Left lung (tissue), 14 donors: ENCODE measurements at places on chromosomes 5 and 9. TPM values are rescaled to one million over a fixed set of nuclear protein-coding genes. Genes with fewer than 3 reads are reported as not detected.

- no peak for DNase-seq
Observed at GRCh38 chr5:132050661-132051552, 9.5 kb upstream of the IL3 start.

DNA sequence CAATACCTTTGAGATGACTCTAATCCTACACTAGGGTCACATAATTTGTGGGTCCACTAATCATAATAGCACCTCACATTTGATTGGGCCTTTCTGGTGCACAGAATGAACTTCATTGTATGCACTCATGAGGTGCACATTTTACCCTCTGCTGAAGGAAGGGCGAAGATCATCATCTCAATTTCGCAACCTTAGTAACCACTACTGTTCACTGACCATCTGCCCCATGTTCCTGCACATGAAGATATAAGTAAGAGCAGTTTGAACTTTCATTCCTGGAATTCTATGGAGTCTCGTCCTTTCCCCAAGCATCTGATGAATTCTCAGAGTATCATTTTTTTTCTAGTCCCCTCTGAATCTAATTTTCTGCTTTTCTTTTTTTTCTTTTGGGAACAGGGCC lies 21.2 kb downstream of the GAS1 start:
- no peak for DNase-seq

DNA sequence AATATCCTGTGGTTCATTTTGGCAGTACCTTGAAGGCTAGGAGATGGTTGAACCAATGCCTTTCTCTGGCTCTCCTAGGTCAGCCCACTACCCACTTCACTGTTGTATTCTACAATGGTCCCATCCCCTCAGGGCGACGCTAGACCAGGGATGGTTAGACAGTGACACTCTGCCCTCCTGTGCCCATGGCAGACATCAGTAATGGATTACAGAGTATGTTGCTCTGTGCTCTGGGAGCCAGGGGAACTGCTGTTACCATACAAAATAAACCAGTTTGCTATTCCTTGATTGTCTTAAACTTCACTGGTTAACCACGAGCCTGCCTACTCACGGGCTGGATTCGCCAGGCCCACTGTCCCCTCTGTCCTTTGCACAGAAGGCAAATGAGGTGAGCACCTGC lies 33.7 kb downstream of the NCS1 start:
- DNase-seq = no peak

The BAAT gene
- 18.6 TPM for total RNA-seq

GRCh38 chr5:172626031-172626581 lies 15.0 kb upstream of the NEURL1B start:
- DNase-seq = no peak

DNA sequence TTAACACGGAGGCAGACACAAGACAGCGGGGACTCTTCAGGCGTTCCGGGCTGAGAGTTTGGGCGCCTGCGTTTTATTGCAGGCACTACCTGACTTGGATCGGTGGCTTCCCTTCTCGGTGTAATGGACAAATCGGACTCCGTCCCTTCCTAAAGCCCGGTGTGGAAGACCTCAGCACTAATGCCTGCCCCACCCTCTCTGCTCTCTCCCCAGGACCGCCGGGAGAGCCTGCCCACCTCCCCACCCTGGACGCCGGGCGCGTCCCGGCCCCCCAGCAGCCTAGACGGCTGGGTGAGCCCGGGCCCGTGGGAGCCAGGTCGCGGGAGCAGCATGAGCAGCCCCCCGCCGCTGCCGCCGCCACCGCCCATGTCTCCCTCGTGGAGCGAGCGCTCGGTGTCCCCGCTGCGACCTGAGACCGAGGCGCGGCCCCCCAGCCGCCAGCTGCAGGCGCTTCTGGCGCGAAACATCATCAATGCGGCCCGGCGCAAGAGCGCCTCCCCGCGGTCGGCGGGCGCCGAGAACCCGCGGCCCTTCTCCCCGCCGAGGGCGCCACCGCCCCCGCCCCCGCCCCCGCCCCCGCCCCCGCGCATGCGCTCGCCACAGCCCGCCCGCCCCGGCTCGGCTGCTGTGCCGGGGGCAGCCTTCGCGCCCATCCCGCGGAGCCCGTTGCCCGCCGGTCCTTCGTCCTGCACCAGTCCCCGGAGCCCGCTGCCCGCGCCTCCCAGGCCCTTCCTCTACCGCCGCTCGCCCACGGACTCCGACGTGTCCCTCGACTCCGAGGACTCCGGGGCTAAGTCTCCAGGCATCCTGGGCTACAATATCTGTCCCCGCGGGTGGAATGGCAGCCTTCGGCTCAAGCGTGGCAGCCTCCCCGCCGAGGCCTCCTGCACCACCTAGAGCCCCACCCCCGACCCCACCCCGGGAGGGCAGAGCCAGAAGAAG lies 4.6 kb upstream of the MYOZ3 start:
- peak; percentile 91 for DNase-seq

GRCh38 chr5:118863345-118863744 lies 125.0 kb downstream of the DTWD2 start:
- DNase-seq = no peak

The MEIKIN gene
- total RNA-seq = 0.85 TPM

- no peak for DNase-seq
Observed at GRCh38 chr5:76111477-76112174, 28.4 kb downstream of the SV2C start.

DNA sequence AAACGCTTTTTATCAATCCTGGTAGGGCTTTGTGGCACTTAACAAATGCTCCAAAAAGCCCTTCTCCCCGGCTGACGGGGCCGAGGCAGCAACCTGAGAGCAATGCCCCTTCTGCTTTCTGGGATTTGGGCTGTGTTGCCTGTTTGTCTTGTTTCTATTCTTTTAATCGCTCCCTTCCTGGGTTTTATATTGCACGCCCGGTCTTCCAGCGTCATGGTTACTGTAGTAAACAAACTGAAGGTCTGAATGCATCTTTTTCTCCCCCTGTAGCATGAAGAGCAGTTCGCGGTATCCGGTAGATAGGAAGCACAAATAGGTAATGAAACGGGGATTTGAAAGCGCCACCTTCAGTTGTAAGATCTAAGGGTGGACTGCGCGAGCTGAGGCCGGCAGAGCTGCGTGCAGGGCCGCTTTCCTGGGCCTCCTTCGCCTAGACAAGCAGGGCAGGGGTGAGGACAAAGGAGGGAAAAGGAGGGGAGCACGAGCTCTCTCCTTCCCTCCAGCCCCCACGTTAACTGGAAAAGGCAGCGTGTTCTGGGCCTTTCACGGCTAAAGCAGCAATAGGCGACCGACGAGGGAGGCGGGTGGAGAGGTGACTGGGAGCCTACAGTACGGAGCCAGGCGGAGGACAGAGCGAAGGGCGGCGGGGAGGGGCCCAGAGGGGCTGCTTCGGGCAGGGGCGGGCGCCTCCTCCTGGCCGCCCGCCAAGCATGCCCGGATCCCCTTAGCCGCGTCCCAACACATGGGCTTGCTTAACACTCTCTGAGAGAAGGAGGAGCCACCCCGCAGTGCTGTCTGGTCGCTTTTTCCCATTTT lies 49.3 kb upstream of the ZNF366 start:
- peak; percentile 82 for DNase-seq

GRCh38 chr5:18970000-18970399 lies 1018.0 kb downstream of the CDH18 start:
- DNase-seq = no peak

The SHISAL2B gene
- total RNA-seq = not detected

DNA sequence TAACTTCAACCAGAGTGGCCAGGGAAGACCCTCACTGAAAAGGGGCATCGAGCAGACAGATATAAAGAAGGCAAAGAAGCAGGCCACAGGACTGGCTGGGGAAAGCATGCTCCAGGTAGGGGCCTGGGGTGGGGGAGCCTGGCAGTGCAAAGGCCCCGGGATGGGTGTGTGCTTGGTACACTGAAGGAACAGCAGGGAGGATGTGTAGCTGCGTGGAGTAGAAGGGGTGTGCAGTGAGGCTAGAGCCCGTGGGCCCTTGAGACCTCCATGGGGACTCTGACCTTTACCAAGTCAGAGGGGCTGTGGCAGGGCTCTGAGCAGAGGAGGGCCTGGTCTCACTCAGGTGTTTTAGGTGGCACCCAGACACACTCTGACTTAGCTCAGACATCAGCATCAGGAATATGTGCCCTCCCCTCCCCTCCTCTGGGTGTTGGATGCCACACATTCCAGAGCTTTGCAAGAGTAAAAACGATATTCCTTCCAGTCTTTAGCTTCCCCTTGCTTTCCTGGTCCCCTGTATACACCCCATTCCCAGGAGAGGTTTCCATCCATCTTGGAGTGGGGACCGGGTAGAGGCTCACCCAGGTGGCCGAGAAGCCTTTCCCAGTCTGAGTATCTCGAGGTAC lies 7.6 kb downstream of the TRIM7 start:
- no peak for DNase-seq

The MYMK gene
- total RNA-seq = not detected

The ANKRD18B gene
- 1.3 TPM for total RNA-seq

The PCDHB16 gene
- 1.8 TPM for total RNA-seq

DNA sequence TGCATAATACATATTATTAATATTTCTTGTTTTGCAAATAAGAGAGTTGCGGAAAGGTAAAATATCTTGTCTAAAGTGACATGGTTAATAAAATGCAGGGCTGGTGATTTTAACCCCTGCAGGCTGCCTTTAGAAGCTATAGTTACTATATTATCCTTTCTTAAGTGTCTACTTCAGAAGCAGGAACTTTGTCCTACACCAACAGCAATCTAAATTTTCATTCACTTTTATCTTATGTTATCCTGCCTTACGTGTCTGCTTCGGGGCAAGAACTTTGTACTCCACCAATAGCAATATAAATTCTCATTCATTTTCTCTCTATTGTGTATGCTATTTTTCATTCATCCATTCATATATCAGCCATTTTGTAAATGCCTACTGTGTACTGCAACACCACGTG lies 719.5 kb downstream of the TLR4 start:
- no peak for DNase-seq

- no peak for DNase-seq
Observed at GRCh38 chr5:130795037-130795436, 370.0 kb downstream of the HINT1 start.

- DNase-seq = no peak
Observed at GRCh38 chr9:134063088-134063570, 4.7 kb downstream of the BRD3 start.

DNA sequence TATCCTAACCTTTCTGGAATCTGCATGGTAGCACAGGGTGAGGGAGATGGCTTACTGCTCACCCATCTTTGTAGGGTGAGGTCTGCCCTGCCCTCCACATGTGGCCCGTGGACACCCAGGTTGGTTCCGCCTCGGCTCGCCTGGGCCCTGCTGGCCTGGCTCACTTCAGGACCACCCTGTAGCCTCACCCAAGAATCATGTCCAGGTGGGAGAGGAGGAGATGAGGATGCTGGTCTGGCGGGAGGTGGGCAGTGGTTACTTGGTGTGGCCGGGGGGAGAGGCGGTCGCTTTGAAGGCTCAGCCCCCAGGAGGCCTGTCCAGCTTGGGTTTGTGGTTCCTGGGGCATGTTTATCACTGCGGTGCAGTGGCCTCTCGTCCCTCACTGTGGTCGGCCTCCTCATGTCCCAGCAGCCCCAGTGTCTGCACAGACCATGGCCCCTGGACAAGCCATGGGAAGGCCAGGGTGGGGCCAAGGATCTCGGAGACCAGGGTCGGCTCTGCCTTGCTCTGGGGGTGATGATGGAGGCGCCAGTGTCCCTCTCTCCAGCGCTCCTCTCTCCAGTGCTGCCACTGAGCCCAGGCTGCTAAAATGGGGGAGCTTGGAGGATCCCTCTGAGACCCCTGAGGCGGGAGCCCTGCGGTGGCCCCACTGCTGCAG lies 4.6 kb downstream of the OBP2B start:
- DNase-seq = no peak
